ENCODE measurements at places on chromosomes 12 and 14. TPM values are rescaled to one million over a fixed set of nuclear protein-coding genes. Genes with fewer than 3 reads are reported as not detected.

Gene ZFYVE1
- total RNA-seq: 14.4 TPM

Gene FGF23
- 0.40 TPM for total RNA-seq

Gene BCL2L2
- 22.4 TPM for total RNA-seq

DNA sequence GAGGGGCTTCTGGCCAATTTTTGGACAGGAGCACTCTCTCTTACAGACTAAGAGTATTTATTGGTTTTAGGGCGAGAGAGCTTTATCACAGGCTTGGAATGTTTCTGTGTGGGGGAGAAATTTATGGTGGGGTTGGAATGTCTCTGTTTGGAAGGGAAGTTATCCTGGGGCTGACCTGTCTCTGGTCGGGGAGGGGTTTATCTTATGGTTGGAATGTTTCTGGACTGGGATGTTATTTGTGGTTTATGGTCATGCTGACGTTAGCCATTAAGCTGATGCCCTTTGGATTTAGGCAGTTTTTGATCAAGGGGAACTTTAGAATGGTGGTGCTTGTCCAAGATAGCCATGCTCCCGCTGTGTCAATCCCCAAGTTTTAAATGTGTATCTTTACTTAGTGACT, 614.8 kb downstream of the DIO2 start:
- no peak for DNase-seq

DNA sequence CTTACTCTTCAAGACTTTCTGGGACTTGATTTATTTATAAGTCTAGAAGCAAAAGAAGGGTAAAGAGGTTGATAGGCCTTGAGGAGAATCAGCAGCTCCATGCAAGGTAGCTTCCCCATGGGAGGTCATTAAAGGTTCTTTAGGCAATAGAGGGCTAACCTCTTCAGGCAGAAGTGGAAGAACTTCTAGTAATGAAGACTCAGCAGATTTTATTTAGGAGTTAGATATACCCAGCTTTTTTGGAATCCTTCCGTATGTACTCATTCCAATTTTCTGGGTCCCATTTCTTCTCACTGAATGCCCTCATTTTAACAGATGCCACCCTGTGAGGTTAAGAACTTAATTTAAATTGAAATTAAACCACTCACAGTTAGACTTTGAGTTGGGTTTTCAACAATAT, 565.6 kb downstream of the LRFN5 start:
- no peak for DNase-seq

GRCh38 chr12:46368684-46369083, 3.9 kb downstream of the SLC38A2 start:
- no peak for DNase-seq

DNA sequence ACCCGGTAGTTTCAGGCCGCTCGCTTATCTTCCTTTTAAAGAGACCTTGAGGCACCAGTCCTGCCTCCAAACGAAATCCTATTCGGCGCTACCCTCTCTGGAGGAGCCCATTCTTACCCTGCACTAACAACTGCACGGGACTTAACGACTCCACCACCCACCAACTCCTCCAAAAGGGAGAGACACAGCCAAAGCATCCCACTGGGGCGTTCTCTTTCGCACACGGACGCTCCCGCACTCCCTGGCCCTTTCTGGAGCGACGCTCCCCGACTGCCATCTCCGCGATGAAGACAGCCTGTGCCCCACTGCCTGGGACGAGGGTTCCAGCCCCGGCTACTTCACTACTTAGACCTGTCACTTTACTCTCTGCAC, 650 bp downstream of the GALC start:
- DNase-seq: peak; percentile 23

DNA sequence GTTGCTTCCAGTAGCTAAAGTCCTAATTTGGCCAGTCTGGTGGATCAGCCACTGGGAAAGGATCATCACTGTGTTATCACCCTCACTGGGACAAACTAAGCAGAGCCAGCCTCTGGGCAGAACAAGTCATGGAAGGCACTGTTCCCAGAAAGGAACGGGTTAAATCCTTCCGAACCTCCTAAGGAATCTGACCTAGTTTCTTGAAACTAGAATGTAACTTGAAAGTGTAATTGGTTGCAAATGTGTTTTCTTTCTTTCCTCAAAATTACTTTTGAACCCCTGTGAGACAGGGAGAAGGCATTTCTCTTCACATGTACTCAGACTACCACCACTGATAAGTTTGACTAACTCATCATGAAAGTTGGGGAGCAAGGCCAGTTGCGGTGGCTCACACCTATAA, 18.7 kb upstream of the KICS2 start:
- DNase-seq: no peak

- no peak for DNase-seq
Measured at GRCh38 chr14:78286210-78286609, 116.0 kb downstream of the NRXN3 start.

- DNase-seq: no peak
Measured at GRCh38 chr12:46452061-46452615, 79.6 kb upstream of the SLC38A2 start.

GRCh38 chr12:92342574-92342973, 196.9 kb upstream of the BTG1 start:
- DNase-seq: no peak

All from spinal cord (tissue), 10 donors.